ENCODE measurements at places on chromosomes 2 and 18.

GRCh38 chr2:168585700-168586099, 129.6 kb downstream of the CERS6 start:
- DNase-seq: no peak

DNA sequence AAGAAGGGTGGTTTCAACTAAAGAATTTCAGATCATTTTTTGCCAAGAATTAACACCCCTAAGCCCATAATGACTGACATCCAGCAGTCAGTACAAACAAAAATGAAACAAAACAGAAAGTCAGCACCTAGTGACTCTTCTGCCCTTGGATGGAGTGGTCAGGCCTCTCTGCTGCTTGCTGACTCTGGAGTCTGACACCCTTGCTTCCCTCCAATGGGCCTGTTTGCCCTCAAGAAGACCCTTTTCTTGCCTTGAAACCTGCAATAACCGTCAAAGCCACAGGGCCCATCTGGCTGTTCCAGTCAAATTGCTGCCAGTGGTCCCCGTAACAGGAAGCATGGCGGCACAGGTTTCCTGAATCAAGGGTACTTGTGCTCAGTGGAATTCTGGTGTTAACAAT, 27.2 kb upstream of the CYTIP start:
- no peak for DNase-seq

DNA sequence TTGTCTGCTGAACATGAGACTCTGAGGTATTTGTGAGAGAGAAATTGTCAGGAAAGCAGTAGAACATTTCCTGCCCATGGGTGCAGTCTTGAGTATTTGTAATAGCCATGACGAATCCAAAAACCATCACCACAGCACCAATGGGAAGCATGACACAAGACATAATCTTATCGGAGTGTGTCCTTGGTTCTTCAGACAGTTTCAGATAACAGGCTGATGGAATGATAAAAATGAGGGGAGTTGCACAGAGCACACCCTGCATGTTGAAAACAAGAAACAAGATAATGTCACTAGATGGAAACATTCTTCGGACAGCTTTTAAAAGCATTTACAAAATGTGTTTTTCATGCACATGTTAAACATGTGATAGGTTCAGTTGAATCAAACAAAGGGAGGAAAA, 56.9 kb downstream of the SLC38A11 start:
- no peak for DNase-seq

- DNase-seq: no peak
Measured at GRCh38 chr2:64978514-64979268, 10.5 kb upstream of the SLC1A4 start.

DNA sequence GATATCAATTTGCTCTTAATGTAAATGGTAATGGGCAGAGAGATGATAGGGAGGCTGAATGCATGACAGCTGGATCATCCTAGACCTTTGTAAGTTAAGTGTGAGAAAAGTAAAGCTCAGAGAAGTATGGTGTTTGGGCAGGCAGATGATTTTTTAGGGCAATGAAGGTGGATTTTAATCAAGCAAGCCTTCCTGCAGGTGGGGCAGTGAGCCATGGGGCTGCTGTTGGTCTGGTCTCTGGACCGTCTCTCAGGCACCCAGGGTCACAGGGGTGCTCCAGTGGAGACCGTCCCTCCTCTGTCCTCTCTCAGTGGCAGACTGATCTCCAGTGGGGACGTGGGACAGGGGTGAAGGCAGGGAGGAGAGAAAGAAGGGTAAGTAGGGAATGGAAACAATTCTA, 69.8 kb upstream of the STK17B start:
- no peak for DNase-seq

DNA sequence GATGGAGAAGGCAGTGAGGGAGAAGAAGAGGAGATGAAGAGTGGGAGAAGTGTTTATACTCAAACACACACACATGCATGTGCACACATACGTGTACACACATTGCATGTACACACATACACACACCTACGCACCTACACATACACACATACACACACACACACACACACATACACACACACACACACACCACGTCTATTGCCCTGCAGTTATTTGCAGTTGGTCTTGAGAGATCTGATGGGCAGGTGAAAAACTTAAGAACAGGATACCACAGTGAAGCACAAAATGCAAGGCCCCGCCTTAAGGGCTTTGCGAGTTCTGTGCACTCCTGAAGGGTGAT, 190.2 kb downstream of the MYCN start:
- DNase-seq: no peak

GRCh38 chr2:11177871-11178690, 22.8 kb downstream of the SLC66A3 start:
- DNase-seq: no peak

GRCh38 chr2:189348369-189348768, 92.9 kb upstream of the WDR75 start:
- no peak for DNase-seq

DNA sequence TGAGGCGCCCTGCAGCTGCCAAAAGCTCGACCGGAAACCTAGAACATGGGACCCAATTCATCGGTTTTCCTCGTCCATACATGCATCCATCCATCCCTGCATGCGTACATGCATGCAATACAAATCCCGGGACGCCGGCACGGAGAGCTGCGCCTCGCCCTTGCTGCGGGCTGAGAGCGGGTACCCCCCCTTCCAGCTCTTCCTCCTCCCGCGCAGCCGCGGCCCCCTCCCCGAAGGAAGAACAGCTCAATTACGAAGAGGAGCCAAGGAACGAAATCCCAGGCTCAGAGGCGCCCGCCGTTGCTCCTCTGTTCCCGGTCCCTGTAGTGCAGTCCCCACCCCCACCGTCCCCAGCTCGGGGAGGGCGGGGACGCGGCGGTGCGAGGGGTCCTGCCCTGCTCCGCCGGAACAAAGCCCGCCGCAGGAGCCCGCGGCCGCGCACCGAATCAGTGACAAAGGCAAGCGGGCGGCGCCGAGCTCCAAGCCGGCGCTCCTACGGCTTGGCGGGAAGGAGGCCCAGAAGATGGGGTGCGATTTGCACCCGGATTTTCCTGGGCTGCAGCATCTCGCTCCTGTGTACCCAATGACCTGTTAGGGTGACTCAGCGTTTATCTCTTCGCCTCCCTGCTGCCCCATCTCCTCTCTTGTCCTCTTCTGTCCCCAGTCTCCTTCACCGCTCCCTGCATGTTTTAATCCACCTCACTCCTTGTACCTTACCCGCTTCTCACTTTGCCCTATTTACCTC, 8.9 kb upstream of the POU3F3 start:
- DNase-seq: peak; percentile 95

DNA sequence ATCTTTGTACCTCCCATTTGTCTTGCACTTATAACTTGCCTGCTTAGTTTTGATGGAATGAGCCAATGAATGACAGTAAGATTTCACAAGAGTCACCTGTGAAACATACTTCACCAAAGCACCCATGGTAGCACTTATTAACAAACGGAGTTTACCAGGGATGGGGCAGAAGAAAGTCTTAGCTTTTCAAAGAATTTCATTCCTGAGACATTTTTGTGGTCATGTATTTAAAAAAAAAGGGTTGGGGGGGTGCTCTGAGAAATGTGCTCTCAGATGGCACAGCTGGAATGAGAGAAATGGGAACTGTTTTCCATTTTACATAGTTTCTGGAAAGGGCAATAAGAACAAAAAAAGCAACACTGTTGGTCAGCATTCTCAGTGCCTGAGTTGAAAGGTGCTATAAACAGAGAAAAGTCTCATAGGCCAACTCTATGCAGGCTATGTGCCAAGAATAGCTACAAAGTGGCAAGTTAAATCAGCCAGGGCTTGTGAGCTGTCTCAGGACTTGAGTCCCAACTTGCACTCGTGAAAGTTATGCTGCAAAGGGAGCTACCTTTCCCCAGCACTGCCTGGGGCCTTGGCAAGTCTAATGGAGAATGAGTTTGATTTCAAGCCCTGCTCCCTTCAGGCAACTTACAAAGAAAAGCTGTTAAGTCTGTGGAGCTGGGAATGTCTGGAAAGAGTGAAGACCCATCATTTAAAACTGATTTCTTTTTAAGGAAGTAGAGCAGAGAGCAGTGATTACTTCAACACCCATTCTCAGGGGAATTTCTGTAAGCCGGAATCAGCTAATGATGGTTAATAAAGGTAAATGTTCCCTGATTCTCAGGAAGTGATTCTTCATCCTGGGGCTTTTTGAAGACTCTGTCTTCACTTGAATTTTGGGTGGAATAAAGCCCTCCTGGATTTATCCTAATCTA, 170.6 kb downstream of the SLC8A1 start:
- DNase-seq: no peak

DNA sequence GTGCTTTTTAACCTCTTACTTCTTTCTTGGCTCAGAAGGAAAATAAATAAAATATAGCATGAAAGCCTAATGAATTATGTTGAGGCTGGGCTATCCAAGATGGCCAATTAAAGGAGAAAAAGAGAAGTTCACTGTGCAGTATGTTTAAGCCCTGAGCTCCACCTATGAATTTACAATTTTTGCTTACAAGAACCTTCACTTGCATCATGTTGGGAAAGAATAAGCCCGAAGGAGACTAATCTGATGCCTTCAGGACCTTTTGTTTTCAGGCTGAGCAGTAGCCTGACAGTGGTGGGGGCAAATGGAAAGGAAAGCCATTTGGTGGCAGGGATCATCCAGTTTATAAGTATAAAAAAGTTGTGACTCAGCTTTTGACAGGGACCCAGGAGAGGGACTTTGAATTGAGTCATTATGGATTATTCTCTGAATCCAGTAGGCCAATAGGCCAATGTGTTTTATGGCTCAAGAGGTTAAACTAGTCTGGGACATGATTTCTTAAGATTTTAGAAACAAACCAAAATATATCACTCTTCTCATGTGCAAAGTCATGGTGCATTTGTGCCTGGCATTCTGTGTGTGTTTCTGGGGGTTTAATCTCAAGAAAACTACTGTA, 56.9 kb downstream of the E2F6 start:
- DNase-seq: no peak

DNA sequence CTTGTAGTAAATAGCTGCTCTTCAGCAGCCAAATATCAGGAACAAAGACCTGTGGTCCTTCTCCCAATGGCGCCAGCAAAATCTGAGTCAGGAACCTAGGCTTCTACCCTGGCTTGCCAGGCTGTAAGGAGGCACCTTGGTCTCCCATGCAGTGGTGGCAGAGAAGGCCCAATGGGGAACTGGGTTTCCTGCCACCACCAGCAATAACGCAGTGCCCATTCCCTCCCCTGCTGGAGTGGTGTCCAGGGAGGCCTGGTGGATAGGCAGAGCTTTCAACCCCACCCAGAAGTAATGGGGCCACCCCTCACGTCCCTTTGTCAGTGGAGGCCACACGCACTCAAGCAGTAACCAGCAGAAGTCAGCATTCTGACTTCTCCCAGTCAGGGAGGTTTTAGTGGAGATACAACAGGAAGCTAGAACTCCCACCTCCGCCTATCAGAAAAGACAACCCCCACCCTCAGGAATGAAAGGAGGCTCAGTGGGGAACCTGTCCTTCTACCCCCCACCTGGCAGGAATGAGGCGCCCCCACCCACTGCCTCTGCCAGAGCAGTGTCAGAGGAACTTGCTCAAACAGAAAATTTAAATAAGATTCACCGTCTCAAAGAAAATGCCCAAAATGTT, 132.4 kb downstream of the COPS8 start:
- no peak for DNase-seq

GRCh38 chr2:151916632-151917031, 88.4 kb upstream of the ARL5A start:
- DNase-seq: no peak

- no peak for DNase-seq
Measured at GRCh38 chr18:48334845-48335244, 74.3 kb downstream of the ZBTB7C start.

DNA sequence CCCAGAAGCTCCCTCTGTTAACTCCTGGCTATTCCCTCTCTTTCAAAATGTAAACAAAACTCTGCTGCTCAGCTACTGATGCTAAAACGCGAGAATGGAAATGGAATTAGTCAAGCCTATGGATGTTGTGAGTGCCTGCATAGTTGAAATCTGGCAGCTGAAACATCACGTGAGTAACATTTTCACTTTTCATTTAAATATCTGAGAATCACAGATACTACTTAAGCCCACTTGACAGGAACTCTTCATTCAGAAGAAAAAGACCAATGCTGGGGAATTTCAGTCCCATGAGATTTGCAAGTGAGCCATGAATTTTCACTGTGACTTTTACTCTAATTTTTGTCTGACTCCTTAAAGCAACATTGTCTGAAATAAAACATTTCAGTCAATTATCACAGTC, 215.3 kb upstream of the SESTD1 start:
- DNase-seq: no peak

DNA sequence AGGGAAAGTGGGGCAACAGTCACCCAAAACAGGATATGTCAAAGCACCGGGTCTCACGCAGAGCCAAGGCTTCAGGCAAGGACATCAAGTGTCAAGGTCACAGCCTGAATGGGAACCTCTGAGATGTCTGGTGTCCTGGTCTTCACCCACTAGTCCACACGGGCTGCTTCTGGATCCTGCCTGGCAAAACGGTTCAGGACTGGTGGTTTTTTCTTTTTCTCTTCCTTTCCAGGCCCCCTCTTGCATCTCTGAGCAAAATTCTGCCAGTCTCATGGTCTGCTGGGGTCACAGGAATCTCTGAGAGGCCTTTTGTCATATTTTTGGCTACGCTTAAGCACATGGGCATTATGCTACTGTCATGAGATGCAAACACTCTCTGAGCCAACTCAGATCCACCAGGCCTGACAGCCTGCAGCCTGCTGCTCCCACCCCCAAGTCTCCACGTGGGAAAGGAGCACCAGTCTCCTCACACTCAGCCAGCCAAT, 518.2 kb upstream of the ZEB2 start:
- peak; percentile 32 for DNase-seq

GRCh38 chr2:152493417-152493816, 158.4 kb downstream of the FMNL2 start:
- DNase-seq: no peak

DNA sequence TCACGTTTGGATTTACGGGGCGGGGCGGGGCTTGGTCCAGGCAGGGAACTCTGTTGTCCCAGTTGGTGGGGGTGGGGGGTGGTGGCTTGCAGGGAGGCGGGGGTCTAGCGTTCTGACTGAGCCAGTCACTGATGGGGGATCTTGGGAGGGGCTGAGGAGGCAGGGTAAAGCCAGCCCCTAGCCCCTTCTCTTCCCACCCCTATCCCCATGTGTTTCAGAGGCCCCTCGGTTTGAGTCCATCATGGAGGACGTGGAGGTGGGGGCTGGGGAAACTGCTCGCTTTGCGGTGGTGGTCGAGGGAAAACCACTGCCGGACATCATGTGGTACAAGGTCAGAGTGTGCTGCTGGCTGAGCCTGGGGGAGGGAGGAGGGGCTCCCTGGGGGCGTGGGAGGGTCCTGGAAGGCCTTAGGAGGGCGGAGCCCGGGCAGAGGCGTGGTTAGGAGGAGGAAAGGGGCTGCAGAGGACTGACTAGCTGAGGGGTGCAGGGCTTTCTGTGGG, 22.0 kb upstream of the GMPPA start:
- DNase-seq: no peak

GRCh38 chr2:201118961-201119854, 3.2 kb downstream of the CFLAR start:
- DNase-seq: no peak

GRCh38 chr18:24214913-24215312, 76.1 kb downstream of the CABYR start:
- no peak for DNase-seq

DNA sequence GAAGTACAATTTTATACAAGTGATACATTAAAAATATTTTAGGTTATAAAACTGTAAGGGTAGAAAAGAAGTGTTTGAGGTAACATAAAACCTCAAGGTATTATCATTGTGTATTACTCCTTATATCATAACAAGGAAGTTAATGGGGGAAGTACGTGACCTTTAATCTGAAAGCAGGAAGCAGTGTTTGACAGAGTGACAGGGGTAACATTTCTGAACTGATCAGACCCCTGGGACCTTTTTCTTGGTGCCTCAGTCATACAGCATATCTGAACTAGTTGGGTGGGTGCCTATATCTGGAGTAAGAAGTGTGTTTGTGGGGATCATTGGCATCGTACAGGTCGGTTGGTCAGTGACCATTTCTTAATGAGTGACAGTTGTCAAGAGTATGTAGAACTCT, 43.0 kb downstream of the MALT1 start:
- no peak for DNase-seq

Data from posterior cingulate gyrus (tissue), 11 donors.